ENCODE measurements at places on chromosomes 13 and 19. TPM values are rescaled to one million over a fixed set of nuclear protein-coding genes. Genes with fewer than 3 reads are reported as not detected.

DNA sequence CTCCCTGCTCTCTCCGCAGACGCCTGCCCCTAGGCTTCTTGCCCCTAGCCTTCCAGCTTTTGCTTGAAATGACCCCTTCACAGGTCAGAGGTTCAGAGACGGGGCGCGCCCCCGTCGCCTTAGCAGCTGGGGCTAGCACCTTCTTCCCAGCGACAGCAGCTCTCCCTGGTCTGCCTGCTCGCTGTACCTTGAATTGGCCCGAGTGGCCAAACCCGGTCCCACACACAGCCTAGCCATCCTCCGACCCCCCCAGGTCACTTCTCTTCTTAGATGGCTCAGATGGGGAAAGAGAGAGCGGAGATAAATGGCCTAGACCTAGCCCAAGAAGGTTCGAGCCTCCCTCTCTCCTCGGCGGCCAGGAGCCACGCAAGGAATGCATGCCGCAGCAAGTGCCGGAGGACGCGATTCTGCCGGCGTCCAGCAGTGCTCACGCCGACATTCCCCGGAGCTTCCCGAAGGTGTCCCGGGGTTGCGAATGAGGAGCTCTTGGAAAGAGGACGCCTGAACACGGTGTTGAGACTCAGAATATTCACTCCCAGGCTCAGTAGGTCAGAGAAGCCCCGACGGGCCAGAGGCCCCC lies 1.3 kb downstream of the CDX2 start:
- no peak for DNase-seq

GRCh38 chr13:83414393-83414792 lies 467.9 kb downstream of the SLITRK1 start:
- DNase-seq, result no peak

GRCh38 chr19:16380314-16380695 lies 55.7 kb downstream of the KLF2 start:
- no peak for DNase-seq

GRCh38 chr19:39038098-39038497 lies 5.7 kb upstream of the FBXO27 start:
- DNase-seq, result peak; percentile 70

DNA sequence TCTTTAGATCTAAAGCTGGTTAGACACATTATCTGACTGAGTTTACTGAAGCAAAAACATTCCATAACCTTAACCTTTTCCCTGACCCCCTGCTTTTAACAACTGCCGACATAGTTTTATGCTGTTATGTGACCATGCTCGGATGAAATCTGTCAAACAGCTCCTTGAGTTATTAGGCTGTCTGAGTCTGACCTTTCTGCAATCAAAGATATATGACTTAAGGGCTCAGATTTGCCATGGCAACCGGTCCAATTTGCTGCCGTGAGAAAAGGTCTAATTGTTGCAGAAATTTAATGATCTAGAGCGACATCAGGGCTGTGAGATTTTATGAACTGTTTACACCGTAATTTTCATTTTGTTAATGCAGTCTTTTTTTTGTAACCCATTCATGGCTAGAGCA lies 61.8 kb downstream of the URI1 start:
- peak; percentile 7 for DNase-seq

GRCh38 chr19:46571495-46571894 lies 29.6 kb upstream of the CALM3 start:
- no peak for DNase-seq

DNA sequence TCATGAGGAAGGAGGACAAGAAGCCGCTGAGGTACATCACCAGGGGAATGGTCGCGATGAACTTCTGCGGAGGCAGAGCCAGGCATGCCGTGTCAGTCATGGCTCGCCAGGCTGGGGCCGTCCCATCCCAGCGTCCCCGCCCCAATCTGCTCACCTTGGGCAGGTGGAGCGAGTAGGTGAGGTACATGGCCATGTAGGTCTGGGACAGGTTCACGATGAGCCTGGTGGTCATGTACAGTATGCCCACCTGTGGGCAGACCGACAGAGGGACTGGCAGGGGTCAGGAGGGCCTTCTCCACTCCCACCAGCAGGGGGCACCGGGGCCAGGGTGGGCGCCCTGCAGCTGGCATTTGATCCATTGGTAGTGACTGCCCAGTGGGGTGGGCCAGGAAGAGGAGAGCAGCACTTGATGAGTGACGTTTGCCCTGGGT lies 8.3 kb downstream of the TEKTIP1 start:
- DNase-seq, result no peak

DNA sequence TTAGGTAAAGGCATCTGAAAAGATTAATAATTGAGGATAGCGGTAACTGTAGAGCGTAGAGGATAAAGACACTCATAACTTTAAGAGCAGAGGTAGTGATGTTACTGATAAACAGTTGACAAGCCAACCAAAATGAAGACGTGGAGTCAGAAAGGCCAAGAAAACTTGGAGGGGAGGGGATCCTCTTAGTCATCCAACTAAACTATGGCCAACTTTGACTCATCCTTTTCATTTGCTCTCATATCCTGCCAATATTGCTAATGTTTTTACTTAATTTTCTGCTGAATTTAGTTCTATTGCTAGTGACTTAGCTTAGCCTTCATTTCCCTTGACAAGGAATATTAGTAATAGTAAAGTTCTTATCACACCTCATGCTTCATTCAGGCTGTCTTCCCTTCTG lies 13.4 kb downstream of the ITGBL1 start:
- DNase-seq, result no peak

DNA sequence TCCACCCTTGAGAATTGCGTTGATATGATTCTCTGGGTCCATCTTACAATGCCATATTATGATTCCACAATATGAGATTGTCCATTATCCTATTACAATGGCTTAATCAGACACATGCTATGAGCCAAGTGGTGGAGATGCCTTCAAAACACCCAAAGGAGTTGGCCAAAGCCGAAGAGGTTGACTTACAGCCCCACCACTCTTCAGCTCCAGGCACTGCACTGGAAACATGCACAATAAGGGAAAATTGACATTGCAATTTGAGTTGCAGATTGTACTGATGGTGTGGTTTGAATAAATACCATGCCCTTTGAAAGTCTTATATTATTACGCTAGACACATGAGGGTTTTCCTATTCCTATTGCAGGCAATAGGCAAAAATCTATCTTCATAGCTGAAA lies 75.4 kb upstream of the TNFSF11 start:
- no peak for DNase-seq

GRCh38 chr13:93243375-93244063 lies 16.9 kb downstream of the GPC6 start:
- no peak for DNase-seq

DNA sequence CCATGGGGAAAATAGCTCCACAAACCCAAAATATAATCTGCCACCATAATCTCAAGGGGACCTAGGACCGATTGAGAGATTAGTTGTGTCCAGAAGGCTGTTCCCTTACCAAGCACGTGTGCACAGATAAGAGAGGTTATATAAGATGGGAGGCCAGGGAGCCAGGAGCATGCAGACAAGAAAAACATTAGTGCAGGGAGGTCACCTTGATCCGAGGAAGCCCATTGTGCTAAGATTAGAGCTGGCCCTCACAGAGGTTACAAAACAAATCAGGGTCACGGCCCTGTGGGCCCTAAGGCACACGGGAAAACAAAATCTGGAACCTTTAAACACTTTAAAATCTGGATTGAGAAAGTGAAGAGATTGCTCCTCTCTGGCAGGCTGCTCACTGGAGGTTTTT lies 37.7 kb downstream of the RGCC start:
- no peak for DNase-seq

GRCh38 chr13:40337651-40338050 lies 328.8 kb downstream of the FOXO1 start:
- DNase-seq, result no peak

DNA sequence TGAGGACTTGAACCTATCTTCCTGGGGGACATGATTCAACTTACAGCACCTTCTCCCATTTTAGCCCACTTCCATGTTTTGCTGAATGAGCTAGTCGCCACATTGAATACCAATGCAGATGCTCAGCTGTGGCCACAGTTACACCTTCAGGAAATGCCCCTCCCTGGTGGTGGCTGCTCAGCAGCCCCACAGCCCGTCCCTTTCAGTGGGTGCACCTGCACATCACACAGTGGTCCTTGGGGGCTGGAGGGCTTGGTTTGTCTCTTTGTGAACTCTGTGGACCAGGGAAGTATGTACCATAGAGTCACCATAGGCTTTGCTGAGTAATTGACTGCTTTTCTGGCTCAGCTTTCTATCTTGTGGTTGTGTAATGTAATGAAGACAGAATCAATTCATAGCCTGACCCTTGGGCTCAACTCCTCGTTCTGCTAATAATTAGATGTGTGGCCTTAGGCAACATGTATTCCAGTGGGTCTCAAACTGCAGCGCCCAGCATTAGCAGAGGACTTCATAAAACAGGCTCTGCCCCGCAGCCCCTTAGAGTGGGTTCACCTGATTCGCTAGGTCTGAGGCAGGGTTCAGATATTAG lies 48.1 kb upstream of the FARP1 start:
- DNase-seq, result no peak

DNA sequence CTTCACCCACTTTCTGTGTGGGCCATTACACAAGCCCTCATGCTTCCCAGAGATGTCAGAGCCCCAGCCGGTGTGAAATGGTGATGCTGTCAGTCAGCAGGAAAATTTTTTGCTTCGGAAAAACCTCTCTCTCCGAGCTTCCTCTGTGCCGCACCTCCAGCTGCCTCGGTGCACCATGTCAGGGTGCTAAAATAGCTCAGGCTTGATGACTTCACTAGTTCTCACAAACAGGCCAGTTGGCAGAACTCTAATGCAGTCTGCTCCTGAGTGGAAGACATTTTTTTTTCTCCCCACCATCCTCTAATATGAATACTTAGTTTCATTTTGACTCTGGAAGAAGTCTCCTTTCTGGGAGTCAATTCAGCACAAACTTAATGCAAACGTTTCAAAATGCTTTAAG lies 71.3 kb downstream of the KLF12 start:
- DNase-seq, result no peak

DNA sequence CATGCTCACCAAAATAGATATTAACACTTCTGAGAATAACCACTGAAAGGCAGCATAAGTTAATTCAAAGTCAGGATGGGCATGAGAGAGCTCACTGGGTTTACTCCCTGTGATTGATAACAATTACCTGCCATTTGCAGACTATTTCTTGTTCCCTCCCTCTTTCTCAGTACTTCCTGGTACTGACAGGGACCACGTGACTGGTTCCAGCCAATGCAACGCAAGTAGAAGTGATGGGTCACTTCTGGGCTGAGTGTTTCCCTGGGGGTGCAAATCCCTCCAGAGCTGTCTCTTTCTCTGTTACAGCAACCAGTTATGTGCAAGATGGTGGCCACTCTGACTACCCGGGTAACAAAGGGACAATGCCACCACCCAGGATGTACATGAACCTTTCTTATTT lies 118.8 kb downstream of the EFNB2 start:
- DNase-seq, result no peak

GRCh38 chr19:30006207-30006606 lies 64.2 kb downstream of the URI1 start:
- DNase-seq, result no peak

DNA sequence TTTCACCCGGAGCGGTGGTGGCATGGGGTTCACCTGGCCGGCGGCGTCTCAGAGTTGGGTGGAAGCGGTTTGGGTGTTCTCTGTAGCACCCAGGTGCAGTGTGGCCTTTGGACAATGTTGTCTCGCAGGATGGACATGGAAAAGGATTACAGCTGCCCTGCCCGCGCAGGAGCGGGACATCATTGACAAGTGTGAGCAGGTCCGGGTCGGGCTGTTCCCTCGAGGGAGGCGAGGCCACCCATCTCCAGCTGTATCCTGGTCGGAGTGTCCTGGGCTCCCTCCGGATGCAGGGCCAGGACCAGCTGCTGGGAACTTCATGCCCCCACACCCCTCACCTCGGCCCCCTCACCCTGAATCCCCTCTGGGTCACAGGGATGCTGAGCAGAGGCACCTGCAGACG lies 7.8 kb upstream of the ZNF14 start:
- DNase-seq, result no peak

DNA sequence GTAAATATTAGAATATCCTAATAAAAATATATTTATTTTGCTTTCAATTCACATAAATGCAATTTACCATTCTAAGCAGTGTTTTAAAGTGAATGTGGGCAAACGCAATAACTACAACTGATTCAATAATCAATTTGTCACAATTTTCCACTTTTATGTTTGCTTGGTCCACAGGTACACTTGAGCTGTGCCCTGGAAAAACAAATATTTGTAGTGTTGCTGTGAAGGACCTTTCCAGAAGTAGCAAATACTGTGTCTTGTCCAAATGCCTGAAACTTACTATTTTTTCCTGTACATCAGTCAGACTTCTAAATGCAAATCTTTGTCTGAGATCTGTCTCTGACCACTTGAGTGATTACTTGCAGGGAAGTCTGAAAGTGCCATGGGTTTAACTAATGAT lies 845.8 kb upstream of the SLITRK5 start:
- no peak for DNase-seq

PDX1 gene
- not detected for polyA plus RNA-seq

CEACAM4 gene
- polyA plus RNA-seq, result 0.14 TPM

TMEM38A gene
- 6.0 TPM for polyA plus RNA-seq

GRIN2D gene
- 0.42 TPM for polyA plus RNA-seq

SIGLEC10 gene
- 0.86 TPM for polyA plus RNA-seq

MEF2B gene
- 4.2 TPM for polyA plus RNA-seq

SUPT5H gene
- 137 TPM for polyA plus RNA-seq

Data from left renal cortex interstitium (tissue), 4 donors.